ENCODE measurements at places on chromosomes 11 and 22.

- DNase-seq, result peak; percentile 25
Measured at GRCh38 chr11:112881461-112881860, 79.8 kb upstream of the NCAM1 start.

- no peak for DNase-seq
Measured at GRCh38 chr11:133659538-133660201, 127.4 kb upstream of the OPCML start.

- DNase-seq, result no peak
Measured at GRCh38 chr11:443542-444199, 1.9 kb upstream of the ANO9 start.

DNA sequence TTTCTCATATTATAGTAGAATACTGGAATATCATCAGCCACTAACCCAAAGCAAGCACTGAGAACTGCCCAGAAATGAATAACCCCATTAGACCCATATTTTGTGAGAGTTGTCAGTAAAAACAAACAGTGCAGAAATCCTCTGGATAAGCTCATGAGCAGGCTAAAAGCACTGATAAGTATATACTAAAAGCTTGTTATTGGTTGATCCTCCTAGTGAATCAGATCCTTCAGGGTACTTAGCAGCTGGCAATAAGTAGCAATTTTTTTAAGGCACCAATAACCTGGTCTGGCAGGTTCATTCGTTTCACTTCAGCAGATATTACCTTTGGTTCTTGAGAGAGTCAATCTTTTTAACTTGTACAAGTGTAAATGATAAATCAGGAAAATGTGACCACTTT, 1.2 kb downstream of the NOX4 start:
- no peak for DNase-seq

DNA sequence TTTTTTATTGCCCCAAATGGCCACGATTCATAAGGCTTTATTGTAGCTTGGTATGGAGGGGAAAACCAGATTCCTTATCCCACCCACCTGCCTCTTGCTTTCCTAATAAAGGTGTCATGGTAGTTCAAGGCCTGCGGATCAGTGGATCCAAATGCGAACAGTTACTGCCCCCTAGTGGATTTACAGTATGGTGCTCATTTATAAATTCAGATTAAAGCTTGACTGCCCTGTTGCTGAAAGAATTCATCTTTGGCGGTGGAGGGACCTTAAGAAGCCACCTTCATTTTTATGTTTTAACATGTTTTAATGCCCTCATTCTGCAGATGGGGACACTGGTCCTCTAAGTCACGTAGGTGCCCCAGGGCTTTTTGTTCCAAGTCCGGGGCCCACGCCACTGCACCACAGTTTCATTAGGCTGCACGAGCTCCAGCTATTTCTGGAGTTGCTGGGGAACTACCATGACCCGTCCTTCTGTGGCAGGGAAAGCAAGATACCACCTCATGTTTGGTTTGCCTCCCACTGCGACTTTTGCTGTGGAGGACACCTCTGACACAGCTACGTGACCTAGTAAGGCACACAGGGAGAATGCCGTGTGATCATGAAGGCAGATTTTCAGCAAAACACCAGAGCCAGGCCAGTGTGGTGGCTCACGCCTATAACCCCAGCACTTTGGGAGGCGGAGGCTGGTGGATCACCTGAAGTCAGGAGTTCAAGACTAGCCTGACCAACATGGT, 15.6 kb upstream of the INCENP start:
- no peak for DNase-seq

DNA sequence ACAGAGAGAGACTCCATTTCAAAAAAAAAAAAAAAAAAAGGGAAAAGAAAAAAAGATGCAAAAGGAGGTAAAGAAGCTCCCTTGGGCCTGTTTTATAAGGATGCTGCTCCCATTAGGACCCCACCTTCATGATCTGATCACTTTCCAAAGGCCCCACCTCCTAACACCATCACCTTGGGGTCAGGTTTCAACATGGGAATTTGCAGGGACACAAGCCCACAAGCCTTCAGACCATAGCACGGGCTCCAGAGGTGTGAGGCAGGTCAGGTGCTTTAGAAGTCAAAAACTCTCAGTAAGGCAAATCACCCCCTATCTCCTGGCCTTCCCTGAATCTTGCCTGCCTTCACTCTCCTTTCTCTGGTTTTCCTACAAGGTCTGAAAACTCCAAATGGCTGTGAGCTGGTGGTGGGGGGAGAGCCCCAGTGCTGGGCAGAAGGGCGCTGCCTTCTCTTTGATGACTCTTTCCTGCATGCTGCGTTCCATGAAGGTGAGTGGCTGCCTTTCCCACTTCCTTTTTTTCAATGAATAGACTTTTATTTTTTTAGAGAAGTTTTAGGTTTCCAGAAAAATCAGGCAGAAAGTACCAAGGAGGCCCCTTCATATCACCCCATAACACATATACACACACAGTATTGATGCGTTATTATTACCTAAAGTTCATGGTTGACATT, 13.2 kb downstream of the ASPHD2 start:
- DNase-seq, result no peak

DNA sequence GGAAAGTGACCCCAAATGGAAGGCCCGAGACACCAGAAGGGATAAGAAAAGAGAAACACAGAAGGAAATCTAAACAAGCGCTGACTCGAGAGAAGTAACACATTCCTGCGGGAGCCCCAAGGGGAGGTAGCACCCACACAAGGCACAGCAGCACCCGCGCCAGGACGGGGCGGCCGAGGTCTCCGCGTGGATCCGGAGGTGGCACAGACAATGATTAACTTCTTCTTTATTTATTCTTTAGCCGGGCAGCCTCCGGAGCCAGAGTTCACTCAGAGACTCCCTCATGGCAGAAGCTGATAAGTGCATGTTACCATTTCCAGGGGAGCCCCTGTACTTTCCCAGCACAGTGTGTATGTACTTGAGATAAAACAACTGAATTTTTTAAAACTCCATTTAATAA, 5.1 kb downstream of the TOLLIP start:
- DNase-seq, result no peak

- DNase-seq, result no peak
Measured at GRCh38 chr11:2205214-2205720, 33.7 kb upstream of the TH start.

- DNase-seq, result peak; percentile 85
Measured at GRCh38 chr11:10908215-10908951, 50.5 kb upstream of the ZBED5 start.

GRCh38 chr11:132982772-132983640, 549.3 kb downstream of the OPCML start:
- no peak for DNase-seq

DNA sequence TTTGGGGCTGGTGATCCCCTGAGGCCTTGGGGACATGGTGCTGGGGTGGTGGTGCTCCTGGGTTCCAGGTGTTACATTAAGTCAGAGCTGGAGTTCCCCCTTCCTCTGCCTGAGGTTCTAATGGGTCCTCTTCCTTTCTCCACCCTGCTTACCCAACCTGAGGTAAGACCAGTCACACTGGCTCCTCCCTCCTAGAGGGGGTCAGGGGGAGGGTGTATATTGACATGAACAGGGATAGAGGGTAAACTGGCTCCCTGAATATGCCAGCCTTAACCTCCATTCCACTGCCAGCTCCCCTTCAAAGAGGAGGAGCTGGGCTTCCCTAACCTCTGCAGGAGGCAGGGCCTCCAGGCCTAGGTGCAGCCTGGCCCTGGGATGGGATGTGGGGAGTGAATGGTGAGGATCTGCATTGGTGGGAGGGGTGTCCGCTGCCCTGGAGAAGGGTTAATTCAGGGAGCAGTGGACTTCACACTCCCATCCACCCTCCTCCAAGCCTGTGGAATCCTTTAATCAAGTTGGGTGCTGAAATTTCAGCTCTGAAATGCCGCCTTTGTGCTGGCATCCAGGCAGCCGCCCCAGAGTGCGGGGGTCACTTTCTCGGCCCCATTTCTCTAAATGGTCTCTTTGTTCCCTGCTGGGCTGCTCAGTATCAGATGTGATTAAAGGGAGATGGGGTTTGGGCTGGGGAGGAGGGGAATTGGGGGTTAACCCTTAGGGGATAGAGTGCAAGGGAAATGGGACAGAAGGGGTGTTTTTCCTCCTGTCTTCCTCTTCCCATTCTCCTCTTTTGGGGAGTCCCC, 15.2 kb downstream of the POLR2F start:
- no peak for DNase-seq

DNA sequence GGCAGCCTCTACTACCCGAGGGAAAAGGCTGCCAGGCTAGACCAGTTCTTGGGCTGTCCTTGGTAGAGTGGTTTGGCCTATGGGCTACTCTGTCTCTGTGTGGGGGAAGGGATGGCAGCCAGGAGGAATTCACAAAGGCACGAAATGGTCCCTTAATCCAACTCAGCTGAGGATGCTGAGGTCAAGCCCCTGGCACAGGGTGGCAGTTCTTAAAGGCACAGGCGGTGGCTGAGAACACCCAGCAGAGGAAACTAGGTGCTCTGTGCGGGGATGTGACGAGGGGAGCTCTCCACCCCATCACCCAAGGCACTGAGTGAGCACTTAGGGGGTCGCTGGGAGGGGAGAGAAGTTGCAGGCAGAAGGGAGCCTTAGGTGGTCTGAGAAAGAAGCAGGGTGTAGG, at the start of gene MFRP:
Gene MFRP (minus strand): TSS at position 101 of the 400 bp plus-strand sequence. CDS start 192 bp downstream, outside the sequence.
- DNase-seq, result no peak

GRCh38 chr11:78100261-78100660, 20.6 kb upstream of the NDUFC2 start:
- DNase-seq, result no peak

- DNase-seq, result no peak
Measured at GRCh38 chr11:29153078-29153477, 863.8 kb downstream of the KCNA4 start.

DNA sequence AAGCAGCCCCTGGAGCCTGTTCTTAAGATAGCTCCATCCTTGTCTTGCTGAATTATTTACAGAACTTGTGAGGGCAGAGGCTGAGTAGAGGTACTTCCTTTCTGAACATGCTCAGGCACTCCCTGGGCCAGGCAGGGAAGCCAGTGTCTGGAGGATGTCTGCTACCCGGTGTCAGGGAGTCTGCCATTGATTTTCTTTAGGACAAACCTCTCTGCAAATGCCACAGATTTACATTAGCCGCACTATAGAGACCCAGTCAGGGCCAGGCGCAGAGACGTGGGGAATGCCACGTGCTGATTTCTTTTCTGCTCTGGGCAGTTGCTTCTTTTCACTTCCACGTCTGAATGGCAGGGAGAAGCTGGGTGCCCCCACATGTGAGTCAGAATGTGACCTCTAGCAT, 585.5 kb downstream of the NTM start:
- DNase-seq, result no peak

- no peak for DNase-seq
Measured at GRCh38 chr11:47973173-47973572, 7.2 kb upstream of the PTPRJ start.

GRCh38 chr11:7384691-7385090, 100.6 kb upstream of the OLFML1 start:
- no peak for DNase-seq

- no peak for DNase-seq
Measured at GRCh38 chr22:37905534-37906363, at the start of gene MICALL1. MICALL1 (plus strand) TSS chr22:37906297; CDS start chr22:37906423, 126 bp downstream.

- no peak for DNase-seq
Measured at GRCh38 chr11:117921456-117921855, 7.7 kb downstream of the TMPRSS13 start.

DNA sequence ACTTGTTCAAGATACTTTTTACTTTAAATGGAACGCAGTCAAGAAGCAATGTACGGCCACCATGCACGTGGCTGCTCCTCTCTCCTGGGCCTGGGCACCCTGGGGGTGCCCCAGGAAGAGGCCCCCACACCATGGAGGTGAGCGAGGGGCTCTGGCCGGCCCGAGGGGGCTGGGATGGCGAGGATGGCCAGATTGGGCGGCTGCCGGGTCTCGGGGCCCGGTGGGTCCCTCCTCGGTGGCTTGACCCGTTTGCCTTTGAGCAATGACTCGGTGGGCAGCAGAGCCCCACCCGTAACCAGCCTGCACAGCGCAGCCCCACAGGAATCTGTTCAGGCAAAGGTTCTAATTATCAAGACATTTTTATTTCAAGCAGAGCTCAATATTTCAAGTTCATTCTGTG, 167.4 kb downstream of the BRD1 start:
- no peak for DNase-seq

DNA sequence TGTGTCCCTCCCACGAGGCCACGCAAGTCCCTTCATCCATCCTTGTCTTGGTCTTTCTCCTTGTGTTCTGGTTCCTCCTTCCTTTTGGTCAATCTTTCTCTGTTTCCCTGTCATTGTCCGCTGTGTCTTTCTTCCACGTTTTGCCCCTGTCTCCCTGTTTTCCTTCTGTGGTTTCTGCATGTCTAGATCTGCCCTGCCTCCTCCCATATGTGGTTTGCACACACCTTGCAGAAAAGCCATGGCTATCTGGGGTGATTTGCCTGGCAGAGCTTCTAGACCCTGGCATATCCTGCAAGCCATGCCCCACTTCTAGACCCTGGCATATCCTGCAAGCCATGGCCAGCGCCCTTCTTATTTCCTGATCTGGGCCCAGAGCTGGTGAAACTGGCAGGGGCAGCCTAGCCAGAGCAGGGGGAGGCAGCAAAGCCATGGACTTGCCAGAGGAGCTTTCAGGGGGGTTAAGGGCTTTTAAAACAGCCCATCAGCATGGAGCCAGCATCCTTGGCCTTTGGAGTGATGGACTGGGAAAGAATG, 131.6 kb upstream of the NECTIN1 start:
- no peak for DNase-seq

DNA sequence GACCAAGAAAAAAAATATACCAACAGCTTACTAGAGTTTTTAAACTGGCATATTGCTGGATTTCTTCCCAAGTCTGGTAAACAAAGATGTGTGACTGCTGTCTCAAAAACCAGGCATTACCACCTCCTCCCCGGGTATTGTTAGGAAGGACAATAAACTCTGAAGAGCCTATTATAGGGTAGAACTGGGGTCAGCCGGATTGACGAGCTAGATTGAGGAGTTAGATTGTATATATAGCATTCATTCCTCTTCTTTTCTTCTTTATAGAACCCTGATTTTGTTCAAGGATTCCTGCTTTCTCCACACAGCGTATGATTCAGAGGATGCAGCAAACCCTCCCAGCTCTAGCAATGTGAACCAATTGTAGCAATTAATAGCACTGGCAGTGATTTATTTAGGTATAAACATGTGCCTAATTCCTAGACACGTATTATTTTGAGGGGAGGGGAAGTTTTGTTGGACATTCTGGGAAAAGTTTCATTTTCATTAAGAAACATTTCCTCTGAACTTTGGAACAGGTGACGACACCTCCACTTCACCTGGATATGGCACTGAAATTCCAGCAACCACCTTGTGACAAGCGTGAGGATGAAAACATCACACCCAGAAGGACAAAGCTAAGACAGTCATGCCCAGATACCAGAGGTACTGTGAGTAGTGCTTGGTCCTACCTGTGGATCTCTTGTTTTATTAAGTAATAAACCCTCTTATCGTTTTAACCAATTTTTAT, 679.4 kb upstream of the KIRREL3 start:
- DNase-seq, result no peak

- peak; percentile 65 for DNase-seq
Measured at GRCh38 chr11:47177229-47177845, 658 bp upstream of the ARFGAP2 start.

GRCh38 chr22:30253205-30253852, 6.8 kb upstream of the LIF start:
- no peak for DNase-seq

GRCh38 chr22:21042978-21043859, 2.5 kb upstream of the LRRC74B start:
- DNase-seq, result no peak

Measured in GM04503 (cell line).